Mesothelial cell of epicardium (in vitro differentiated cells): ENCODE measurements at places on chromosomes 1 and 21. TPM values are rescaled to one million over a fixed set of nuclear protein-coding genes. Genes with fewer than 3 reads are reported as not detected.

HPDL gene
- total RNA-seq: 2.1 to 2.8 TPM (median 2.4 TPM) in 3 replicates

MROH9 gene
- total RNA-seq: not detected in 3 replicates

DNA sequence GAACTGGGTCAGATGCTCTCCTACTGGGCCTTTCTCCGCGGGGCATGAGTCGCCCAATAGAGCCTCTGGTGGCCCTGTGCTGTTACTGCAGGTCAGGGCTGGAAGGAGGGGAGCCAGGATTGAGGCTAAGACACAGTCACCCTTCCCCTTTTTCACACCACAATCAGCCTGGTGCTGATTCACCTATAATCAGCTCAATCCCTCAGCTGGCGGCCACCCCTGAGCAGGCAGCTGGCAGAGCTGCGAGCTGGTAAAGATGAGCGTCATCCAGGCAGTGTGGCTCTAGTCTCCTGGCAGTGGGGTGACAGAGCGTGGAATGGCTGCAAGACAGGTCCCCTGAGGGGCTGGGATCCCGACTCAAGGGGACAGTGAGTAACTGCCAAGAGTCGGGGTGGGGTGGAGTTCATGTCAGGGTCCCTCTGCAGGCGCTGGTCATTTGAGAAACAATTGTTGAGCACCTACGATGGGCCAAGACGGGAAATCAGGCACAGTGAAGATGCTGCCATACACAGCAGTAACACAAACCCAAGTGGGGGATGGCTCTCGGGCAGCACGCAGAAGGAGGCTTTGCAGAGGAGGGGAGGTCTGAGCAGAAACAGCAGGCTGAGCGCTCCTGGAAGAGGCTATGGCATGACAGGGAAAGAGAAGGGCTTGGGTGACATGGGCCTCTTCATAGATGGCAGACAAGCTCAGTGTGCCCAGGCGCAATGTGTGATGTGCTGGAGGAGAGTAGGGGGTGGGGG, 21.8 kb downstream of the ATF3 start:
- peak; percentile 65 for DNase-seq

GRCh38 chr1:199113265-199113869, 474.5 kb downstream of the PTPRC start:
- peak; percentile 41 for DNase-seq

GRCh38 chr21:26977746-26978145, 10.9 kb upstream of the ADAMTS5 start:
- DNase-seq: no peak

- DNase-seq: no peak
Observed at GRCh38 chr1:99850459-99851291, 514 bp downstream of the AGL start.

GRCh38 chr1:193104502-193104906, 710 bp downstream of the GLRX2 start:
- DNase-seq: no peak
